ENCODE measurements at places on chromosomes 5 and 9.

- no peaks in the 10 kb centered on the region for H3K27me3 ChIP-seq
- no peak overlapping the region for H3K4me3 ChIP-seq
- no peaks in the 10 kb centered on the region for H3K36me3 ChIP-seq
- no peak overlapping the region for H3K27ac ChIP-seq
- no peaks in the 10 kb centered on the region for H3K4me1 ChIP-seq
Observed at GRCh38 chr5:32794086-32794485, 83.0 kb downstream of the NPR3 start.

DNA sequence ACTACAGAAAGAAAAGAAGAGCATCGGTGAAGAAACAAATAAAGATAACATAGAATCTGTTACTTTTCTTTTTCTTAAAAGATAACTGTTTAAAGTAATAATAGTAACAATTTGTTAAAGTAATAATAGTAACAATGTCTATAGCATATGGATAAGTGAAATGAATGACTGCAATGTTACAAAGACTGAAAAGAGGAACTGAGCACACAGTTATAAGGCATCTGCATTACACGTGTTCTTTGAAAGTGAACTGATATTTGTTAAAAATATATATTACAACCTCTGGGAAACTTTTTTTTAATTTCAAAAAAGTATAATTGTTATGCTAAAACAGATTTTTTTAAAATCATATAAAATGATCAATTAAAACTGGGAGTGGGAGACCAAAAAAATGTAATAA lies 88.4 kb upstream of the FST start:
- H3K4me3 ChIP-seq: no peak overlapping the region
- H3K27me3 ChIP-seq: no peaks in the 10 kb centered on the region
- H3K27ac ChIP-seq: no peak overlapping the region

- no peak overlapping the region for H3K4me3 ChIP-seq
- peaks cover 2% of the 10 kb centered on the region for H3K27me3 ChIP-seq
- DNase-seq: no peak
- no peaks in the 10 kb centered on the region for H3K36me3 ChIP-seq
- H3K27ac ChIP-seq: no peak overlapping the region
Observed at GRCh38 chr5:38796742-38797108, 49.1 kb upstream of the OSMR start.

- no peak overlapping the region for H3K27ac ChIP-seq
- no peak for DNase-seq
- no peaks in the 10 kb centered on the region for H3K4me1 ChIP-seq
Observed at GRCh38 chr5:83397658-83398057, 73.9 kb upstream of the VCAN start.

DNA sequence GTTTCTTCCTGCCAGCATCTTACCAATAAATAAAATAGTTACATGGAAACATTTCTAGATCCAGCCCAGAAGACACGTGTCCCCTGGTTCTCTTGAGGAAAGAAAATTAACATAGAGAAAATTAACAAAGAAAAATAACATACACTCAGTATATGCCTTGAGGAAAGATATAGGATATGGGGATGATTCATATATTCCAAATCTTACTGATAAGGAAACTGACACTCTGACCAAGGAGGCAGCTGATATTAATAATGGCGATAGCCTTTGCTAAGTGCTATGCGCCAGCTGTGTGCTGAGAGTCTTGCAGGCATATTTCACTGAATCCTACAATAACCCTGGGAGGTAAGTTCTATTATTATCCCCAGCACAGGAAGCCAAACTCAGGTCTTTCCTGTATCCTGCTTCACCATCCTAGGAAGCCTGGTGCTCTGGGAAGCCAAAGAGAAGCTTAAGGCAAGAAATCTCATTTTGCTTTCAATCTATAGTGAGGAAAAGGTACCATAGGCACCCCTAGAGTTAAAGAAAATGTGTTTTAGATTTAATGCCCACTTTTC lies 302.7 kb upstream of the NREP start:
- H3K36me3 ChIP-seq: no peaks in the 10 kb centered on the region
- no peak overlapping the region for H3K27ac ChIP-seq
- H3K4me3 ChIP-seq: no peak overlapping the region

DNA sequence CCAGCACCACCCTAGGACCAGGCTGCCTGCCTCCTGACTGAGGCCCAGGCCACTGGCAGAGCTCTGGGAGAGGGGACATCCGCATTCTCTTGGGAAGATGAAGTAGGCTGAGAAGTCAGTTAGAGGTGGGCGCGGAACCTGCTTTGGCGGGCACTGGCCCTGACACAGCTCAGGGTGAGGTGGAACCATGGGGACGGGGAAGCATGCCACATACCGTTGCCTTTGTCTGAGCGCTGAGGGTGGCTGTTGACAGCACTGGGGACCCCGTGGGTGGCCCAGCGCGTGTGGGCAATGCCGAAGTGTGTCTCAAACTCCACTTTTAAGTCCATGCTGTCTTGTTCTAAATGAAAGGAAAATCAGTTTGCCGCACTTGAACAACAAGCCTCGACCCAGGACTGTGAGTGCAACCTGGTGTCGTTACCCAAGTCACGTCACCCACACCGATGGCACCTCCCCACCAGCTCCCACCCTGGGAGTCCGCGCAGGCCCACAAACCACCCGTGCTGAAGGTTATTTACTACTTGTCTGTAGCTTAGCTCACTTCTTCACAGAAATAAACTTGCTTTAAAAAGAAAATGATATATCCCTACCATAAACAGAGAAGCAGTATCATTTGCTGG lies 17.4 kb downstream of the GFPT2 start:
- H3K36me3 ChIP-seq: peaks cover 46% of the 10 kb centered on the region
- H3K4me3 ChIP-seq: no peak overlapping the region
- no peaks in the 10 kb centered on the region for H3K27me3 ChIP-seq
- H3K4me1 ChIP-seq: peaks cover 10% of the 10 kb centered on the region

- H3K4me1 ChIP-seq: no peaks in the 10 kb centered on the region
- H3K27me3 ChIP-seq: no peaks in the 10 kb centered on the region
- H3K36me3 ChIP-seq: no peaks in the 10 kb centered on the region
- DNase-seq: no peak
- no peak overlapping the region for H3K27ac ChIP-seq
Observed at GRCh38 chr9:79562749-79563386, 8.9 kb upstream of the TLE4 start.
